AG04450 (cell line): ENCODE measurements at places on chromosomes 3 and 15. TPM values are rescaled to one million over a fixed set of nuclear protein-coding genes. Genes with fewer than 3 reads are reported as not detected.

DNA sequence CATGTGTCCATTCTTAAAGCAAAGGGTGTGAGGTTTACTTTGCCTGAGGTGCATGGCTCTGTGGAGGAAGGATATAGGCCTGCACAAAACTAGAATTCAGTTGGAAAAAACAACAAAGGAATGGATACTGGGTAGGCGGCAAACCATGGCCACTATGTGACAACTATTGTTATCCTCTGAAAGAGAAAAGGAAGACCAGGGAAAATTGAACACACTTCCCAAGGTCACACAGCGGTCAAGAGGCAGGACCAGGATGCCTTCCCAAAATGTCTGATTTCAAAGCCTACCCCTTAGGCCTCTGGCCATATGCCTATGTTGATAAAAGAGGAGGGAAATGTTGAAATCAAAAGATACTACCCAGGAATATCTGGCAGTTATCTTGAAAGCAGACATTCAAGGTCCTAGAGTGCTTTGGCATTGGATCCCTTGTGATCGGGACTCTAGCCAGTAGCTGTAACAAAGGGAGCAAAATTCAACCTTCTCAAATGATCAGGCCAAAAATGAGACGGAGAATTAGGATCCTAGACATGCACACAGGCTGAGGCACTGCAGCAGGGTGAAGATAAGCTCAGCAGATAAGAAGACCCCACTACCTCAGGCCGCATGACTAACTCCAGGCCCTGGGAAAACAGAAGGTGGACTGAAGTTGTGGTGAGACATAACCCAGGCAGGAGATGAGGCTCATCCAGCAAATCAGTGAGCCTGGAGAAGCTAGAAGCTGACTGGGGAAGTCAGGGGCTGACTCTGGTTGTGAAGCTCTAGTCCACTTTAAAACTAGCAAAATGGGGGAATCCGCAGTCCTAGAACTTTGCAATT is 292.2 kb downstream of the NEK10 start:
- DNase-seq: no peak

- DNase-seq: no peak
Observed at GRCh38 chr3:82031596-82031995, 270.2 kb upstream of the GBE1 start.

TLR9 gene
- polyA plus RNA-seq: 0.02 and 0.05 TPM in 2 replicates

DNA sequence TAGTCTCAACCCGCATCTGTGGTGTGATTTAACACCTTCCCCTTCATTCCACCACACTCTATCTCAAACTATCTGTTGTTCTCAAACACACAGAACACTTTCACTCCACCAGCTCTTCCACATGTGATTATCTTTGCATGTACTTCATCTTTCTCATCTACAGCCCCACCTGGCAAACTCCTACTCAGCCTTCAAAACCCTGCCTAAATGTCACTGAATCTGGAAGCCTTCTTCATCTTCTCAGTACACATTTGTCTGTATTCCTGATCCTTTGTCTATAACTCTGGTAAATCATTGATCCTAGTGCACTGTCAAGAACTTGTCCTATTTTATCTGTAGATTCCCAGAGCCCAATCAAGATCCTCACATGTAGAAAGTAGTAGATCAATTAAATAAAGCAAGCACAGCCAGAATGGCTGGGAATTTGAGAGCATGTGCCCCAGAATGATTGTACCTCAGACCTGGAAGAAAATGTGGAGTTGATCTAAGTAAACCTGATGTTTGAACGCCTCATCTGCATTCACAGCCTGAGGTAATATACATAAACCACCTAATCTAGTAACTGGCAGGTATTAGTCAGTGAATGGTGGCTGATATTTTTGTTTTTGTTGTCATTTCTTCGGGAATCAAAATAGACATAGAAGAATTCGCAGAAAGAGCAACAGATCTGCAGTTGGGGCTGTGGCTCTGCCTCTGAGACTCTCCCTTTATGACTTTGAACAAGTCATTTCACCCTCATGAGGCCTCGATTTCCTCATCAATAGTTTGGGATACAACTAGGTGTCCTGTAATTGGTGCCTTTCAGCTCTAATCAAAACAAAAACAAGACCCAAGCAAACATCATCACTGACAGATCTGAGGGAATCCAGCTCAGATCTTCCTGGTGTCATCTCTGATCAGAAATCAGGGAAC is 28.0 kb upstream of the MAGEF1 start:
- DNase-seq: no peak

DNA sequence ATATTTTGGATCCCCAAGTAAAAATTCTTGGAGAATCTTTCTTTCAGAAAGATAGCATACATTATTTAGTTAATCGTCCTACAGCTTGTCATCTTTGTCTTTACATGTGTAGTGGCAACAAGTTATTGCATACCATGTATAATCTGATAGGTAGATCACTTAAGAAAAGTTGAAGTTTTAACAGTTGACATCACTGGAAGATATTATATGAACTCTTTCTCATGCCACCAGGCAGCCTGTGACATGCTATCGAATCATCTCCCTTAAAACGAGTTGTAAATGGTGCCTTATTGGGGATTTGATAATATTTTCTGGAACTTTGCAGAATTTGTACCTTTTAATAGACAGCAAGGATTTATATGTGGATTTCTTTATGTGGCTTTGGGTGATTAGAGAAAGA is 8.7 kb downstream of the U2SURP start:
- DNase-seq: no peak

- no peak for DNase-seq
Observed at GRCh38 chr3:105984837-105985236, 116.0 kb upstream of the CBLB start.

- no peak for DNase-seq
Observed at GRCh38 chr3:161560008-161560637, 63.5 kb downstream of the OTOL1 start.

DNA sequence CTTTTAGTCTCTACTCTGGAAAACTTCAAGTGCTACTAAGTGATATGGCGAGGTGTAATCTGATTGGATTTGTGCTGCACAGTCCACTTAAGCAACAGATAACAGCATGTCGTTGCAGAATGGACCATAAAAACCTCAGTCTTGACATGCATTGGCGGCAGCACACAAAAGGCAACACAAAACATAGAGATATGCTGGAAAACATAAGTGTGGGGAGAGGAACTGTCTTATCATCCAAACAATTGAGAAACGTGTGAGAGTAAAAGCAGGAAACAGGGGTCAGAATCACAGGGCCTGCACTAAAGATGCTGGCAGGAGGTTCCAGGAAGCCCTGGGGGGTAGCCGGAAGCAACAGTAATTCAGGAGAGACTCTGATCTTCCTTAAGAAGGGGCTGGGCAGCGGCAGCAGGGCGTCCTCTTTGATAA is 82.1 kb downstream of the CGNL1 start:
- DNase-seq: no peak

CMTM8 gene
- 0.22 and 0.31 TPM in 2 replicates for polyA plus RNA-seq

- DNase-seq: no peak
Observed at GRCh38 chr3:66520724-66521123, 19.9 kb upstream of the LRIG1 start.

CD200 gene
- 3.0 and 3.4 TPM in 2 replicates for polyA plus RNA-seq

GOLGA6L4 gene
- polyA plus RNA-seq: 2.3 and 2.5 TPM in 2 replicates

GRCh38 chr15:69436951-69437350 is 15.7 kb upstream of the RPLP1 start:
- no peak for DNase-seq

GRCh38 chr3:124928333-124929202 is 6.0 kb downstream of the MUC13 start:
- peak; percentile 44 for DNase-seq

DNA sequence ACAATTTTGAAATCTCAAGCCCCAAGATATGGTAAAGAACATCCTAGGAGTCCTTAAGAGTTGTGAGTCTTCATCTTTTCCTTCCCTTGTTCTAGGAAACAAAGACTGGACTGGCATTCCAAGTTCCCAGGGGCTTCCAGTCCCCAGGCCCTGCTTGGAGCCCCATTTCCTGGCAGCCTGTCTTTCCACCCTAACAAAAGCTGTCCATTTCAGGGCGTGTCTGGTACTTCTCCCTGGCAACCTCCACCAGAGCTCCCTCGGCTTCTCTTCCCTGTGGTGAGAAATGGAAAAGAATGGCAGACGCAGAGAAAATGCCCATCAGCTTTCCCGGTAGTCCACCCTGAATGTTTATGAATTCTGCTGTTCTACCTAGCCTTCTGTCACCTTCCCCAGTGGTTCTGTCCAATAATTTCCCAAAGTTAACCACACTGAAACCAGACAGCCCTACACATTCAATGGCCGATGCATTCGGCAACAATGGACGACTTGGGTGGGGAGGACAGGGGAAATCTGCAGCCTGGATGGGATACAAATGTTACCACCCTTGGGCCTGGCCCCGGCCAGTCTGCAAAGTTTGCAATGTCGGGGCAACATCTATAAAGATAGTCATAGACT is 6.8 kb downstream of the RAB6B start:
- no peak for DNase-seq

GRCh38 chr3:186142393-186142932 is 33.6 kb upstream of the ETV5 start:
- DNase-seq: no peak

- DNase-seq: no peak
Observed at GRCh38 chr15:60901647-60902046, 327.5 kb downstream of the RORA start.

- DNase-seq: no peak
Observed at GRCh38 chr15:60704129-60704528, 225.2 kb upstream of the ICE2 start.

DNA sequence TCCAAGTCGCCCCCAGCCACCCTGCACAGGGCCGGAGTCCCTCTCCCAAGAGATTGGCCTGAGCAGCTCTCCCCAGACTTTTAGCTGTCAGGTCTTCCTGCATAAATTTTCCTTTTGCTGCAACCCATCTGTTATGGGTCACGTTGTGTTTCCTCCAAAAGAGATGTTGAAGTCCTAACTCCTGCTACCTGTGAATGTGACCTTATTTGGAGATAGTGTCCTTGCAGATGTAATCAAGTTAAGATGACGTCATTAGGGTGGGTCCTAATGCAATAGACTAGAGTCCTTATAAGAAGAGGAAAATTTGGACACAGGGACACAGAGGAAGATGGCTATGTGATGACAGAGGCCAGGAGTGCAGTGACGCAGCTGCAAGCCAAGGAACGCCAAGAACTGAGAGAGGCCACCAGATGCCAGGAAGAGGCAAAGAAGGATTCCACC is 13.2 kb upstream of the SLC6A6 start:
- no peak for DNase-seq

DNA sequence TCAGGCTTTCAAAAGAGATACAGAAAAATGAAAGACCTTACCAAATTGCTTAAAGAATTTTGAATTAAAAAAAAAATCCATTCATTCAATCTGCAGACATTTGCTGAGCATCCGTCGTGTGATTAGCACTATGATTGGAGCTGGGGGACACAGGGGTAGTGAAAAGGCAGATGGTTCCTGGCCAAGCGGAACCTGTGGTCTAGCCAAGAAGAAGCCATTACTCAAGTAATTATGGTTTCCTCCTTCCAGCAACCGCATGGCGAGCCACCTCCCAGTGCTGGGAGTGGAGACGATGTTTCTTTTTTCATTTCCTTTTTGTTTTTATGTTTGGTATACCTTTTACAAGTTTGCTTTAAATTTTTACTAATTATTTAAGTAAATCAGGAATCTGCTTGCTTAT is 140.2 kb downstream of the CACNA2D3 start:
- DNase-seq: no peak

KIAA1143 gene
- polyA plus RNA-seq: 14.0 and 19.6 TPM in 2 replicates
